ENCODE measurements at places on chromosomes 7 and 10.

DNA sequence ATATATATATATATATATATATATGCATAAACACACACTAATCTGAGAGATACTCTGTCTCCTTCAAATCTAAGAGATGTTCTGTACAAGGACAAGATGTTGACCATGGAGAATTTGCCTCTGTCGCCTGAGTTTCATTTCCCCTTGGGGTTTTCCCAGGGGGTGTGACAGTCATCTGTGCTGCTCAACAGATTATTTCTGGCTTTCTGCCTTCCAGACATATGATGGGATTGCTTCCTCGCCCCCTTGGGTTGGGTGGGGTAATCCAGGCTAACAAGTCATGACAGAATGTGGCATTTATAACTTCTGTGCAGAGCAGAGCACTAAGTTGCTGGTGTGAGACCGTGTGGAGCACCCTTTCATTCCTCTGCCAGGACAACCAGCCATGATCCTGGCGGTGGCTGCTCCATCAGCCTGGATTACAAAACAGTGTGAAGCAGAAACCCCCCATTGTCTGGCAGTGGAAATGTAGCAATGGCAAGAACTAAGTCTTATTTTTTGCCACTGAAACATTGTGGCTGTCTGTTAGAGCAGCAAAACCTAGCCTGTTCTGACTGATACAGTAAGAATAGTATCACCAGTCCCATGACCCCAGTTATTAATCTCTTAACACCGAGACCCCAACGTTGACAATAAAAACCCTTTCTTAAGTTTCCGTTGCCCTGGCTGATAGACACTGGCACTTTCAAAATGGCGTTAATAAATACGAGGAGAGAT is 13.7 kb upstream of the USP6NL start:
- no peak for DNase-seq

GRCh38 chr10:7634142-7634894 is 32.4 kb downstream of the ITIH5 start:
- no peak for DNase-seq

DNA sequence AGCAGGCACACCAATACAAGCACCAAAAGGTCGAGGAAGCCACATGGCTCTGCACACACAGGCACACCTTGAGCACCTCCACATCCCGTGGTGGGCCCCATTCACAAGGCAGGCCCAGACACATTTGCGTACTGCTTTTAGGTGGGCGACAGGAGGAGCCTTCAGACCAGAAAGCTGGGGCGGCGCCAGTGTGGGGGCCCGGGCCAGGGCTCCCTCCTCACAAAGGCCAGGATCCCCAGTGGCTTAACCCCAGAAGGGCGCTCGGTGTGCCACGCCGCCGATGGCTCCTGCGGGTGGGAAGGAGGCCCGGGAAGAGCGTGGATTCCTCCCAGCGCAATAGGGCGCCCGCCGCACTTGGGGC is 2.8 kb upstream of the SMARCD3 start:
- DNase-seq, result no peak

DNA sequence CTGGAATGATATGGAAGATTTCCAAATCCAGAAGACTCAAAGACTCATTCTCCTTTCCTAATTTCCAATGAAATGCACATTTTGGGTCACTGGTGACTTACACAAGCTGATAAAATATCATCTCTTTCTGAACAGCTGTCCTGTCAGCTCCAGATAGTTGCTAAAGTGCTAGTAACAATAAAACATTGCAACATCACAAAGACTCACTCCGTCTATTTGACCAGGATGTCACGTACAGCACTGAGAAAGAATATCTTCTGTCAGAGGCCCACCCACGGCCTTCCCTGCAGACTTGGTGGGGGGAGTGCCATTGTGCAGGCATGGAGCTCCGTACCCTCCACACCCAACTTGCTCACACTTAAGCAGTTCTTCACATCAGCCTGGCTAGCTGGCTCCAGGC is 78.9 kb upstream of the EGR2 start:
- DNase-seq, result no peak

- DNase-seq, result peak; percentile 45
These were observed 11.6 kb downstream of the HBP1 start for GRCh38 chr7:107180378-107180777.

DNA sequence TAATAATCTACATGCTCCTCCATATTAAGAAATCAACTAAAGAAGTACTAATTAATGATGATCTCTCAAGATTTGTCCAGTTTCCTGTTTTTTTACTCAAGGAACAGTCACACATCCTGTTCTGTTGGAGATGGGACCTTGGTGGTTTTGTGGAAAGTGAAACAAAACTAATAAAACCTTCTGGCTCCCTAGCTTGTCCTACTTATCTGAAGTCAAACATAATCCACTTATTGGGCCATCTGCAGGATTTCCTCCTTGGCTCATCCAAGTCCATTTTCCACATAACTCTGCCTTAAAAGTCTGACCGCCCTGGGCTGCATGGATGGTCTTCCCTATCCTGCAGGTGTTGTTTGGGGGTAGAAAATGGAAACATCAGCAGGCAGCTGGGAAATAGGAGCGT is 39.4 kb upstream of the TARP start:
- no peak for DNase-seq

DNA sequence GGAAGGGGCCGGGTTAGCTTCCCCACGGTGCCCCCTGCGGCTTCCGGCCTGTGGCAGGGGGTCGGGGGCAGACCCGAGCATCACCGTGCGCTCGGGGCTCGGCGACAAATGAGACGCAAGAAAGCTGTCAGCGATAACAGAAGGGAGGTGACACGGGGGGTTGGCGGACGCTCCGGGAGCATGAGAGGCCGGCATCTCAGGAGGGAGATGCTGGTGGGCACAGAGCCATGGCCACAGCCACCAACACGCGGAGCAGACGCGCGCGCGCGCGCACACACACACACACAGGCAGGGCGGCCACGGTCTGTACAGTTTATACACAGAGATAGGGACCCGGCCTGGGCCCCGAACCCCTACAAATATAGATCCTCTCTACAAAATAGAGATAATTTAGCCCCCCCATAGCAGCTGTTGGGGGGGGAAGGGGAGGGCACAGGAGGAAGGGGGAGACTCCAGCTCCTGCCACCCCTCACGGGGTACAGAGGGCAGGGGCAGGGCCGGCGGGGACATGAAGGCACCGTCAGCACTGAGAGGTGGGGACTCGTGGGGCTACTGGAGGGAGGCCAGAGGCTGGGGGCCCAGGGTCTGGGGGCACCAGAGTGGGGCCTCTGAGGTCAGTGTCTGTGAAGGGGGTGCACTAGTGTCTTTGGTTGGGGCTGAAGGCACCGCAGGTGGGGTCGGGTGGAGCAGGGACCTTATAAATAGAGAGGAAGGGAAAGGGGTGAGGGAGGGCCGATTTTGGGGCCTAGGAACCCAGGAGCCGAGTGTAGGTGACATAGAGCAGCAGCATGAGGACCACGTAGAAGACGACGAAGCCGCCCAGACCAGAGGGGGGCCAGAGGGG is 884 bp upstream of the SAP25 start:
- DNase-seq, result no peak

GRCh38 chr7:91080351-91080750 is 183.9 kb upstream of the FZD1 start:
- DNase-seq, result no peak

DNA sequence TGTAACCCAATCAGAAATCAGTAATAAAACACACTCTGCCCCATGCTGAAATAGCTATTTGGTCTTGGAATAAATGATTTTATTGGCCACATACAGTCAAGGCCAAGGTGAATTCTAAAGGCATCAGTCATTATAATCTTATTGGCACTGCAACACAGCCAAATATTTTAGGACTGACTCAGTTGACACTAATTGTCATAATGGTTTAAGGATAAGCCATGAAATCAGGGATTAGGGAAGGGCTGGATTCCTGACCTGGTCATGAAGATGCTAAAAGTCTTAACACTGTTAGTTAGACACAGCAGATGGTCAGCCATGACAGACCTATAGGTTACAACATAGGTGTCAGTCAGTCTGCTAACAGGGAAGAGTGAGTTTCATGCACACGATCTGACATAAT is 330.3 kb upstream of the NPSR1 start:
- DNase-seq, result no peak

DNA sequence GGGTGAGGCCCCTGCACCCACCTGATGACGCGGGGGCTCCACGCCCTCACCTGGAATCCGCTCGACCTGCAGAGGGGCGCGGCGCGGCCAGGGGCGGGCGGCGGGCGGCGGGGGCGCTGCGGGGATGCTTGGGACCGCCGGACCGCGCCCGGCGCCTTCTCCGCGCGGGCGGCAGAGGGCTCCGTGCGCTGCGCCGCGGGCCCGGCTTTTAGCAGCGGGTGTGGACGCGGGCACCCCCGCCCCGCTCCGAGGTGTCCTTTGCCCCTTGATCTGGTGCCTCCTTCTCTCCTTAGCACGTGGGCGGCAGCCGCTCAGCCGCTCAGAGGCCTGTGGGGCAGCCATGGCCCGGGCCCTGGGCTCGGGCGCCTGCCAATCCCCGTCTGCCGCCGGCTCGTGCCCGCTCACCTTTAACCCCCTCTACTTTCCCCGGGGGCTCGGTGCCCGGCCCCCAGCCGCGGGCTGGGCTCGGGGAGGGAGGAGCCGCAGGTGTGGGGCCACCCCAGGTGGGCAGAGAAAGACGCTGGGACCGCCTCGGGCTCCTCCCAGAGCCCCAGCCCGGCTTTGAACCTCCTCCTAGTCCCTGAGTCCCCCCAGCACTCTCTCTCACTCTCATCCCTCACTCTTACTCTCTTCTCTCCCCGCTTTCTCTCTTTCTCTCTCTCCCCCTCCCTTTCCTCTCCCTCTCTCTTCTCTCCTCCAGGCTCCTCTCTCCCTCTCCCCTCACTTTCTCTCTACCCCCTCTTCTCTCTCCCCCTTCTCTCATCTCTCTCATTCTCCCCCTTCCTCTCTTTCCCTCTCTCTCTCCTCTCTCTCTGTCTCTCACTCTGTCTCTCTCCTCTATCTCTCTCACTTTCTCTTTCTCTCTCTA is 19.7 kb upstream of the VPS37D start:
- DNase-seq, result no peak

DNA sequence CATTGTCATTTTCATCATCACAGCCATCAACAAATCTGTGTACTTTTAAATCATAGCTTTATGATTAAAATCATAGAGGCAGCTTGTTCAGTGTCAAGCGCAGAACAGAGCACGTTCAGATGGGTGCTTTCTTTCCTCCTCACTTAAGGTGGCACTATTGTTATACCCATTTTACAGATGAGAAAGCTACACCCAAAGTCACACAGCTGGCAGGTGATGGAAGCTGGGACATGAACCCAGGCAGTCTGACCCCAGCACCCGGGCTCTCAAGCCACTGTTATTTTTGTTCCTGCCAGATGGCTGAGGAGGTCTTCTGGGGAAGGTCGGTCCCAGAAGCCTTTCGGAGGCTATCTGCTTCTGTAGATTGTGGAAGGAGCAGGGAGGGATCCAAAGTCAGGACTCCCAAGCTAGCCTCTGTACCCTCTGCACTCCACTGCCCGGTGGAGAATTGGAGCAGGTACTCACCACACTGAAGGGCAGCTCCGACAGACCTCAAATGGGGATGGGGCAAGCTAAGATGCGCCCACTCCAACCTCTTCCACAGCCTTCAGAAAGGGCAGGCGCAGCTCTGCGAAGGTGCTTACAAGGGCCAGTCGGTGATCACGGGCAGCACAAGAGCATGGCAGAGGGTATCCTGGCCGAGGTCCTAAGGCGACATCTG is 610 bp downstream of the AVPI1 start:
- no peak for DNase-seq

DNA sequence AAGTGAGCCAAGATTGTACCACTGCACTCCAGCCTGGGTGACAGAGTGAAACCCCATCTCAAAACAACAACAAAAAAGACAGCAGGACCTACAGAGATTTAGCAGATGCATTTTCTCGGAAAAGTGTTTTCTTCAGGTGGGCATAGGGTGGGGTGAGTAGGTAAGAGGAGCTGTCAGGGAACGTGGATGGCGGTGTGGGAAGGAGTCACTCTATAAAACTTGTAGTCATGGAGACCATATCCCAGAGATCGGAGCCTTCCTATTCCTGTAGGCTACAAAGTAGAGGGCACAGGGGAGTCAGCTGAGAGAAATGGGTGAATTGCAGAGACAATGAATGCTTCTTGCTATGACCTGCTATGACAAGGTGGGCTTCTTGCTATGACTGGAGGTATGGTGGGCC is 283.0 kb upstream of the FOXK1 start:
- no peak for DNase-seq

DNA sequence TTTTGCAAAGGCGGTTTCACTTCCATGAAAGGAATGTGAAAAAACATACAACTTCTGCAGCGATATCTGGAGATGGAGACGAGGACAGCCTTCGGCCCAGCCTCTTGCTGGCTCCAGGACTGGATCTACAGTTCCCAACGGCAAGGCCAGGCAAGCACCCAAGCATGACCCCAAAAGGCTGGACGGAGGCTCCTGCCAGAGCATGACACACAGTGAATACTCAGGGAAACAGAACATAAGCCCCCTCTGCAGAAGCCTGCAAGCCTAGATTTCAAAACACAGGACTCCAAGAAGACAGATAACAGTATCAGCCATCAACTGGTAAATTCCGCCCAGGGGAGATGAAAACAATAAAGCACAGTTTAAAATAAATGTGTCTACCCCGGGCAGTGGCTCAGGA is 3.3 kb upstream of the LRRC27 start:
- no peak for DNase-seq

DNA sequence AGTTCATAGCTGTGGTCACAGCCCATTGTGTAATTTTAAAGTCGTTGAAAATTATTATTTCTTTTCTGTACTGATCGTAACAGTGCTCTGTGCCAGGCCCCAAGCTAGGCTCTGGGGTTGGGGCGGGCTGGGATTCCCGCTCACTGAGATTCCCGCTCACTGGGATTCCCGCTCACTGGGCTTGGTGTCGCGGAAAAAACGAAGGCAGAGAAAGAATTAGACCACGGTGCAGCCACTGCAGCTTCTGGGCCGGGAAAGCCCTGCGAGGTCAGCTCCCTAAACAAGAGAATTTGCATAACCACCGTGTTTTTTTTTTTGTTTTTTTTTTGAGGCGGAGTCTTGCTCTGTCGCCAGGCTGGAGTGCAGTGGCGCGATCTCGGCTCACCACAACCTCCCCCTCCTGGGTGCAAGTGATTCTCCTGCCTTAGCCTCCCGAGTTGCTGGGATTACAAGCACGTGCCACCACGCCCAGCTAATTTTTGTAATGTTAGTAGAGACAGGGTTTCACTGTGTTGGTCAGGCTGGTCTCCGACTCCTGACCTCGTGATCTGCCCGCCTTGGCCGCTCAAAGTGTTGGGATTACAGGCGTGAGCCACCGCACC is 31.2 kb downstream of the FOXK1 start:
- DNase-seq, result no peak

Measured in stimulated activated CD8-positive, alpha-beta memory T cell treated with anti-CD3 and anti-CD28 coated beads, Interleukin-4, amount 100 ng/mL, for 1 hour (primary cell).